ENCODE measurements at places on chromosomes 5 and 9.
A peak's percentile ranks its signal among the peaks of the same experiment; 100 is the strongest.

GRCh38 chr9:36276781-36277181, 18.5 kb upstream of the GNE start:
- DNase-seq, result peak; percentile 14

DNA sequence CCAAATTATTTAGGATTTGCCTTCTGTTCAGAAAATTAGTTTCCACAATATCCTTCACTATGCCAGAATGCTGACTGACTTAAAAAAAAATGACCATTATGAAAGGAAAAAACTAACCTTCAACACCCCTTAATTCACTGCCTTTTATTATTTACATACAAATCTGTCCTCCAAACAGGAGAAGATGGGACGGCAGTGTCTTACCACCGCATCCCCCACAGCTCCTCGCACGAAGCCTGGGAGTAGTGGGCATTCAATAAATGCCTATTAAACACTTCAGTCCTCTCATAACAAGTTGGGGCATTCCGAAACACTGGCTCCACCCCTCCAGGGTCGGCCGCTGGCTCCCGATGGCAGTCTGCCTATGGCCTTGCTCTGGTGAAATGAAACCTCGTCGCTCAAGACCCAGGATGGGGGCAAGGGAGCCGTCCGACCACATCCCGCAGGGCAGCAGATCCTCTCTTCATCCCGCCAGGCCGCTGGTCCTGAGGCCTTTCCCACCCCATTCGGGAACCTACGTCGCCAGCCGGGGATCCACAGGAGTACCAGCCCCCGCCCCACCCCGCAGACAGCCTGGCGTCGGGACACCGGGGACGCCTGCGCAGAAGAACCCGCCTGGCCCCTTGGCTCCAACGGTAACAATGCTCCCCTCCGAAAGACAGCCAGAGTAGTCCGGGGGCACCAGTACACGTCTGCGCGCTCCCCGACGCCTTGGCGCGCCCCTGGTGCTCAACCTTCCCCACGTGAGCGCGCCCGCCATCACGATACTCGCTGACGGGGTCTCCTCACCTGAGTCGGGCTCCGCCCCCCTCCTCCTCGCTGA, 613 bp downstream of the ZBTB5 start:
- no peak for DNase-seq

DNA sequence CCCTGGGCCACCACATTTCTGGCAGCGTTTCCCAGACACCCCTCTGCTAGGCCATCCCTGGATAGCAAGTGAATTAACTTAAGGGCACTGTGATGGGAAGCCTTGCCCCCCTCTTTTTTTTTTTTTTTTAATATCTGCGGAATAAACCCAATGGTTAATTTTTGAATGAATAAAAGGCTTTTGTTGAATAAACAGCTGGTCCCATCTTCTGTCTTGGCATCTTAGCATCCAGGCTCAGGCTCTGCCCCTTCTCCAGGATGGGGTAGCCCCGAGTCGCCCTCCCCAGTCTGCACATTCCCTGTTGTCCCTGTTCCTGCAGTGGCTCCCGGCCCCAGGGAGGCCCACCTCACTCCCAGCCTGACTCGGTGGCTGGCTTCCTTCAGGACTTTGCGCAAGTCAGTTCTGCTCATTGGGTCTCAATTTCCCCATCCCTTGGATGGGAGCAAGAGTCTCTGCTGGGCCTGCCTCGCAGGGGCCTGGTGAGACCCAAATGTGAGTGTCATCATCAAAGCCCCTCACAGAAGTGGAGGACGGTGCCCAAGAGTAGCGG, 29.0 kb upstream of the HMCN2 start:
- no peak for DNase-seq

GRCh38 chr9:71620746-71621145, 147.6 kb downstream of the CEMIP2 start:
- no peak for DNase-seq

GRCh38 chr9:34505370-34506120, 17.2 kb downstream of the ENHO start:
- DNase-seq, result no peak

GRCh38 chr5:6733411-6734242, 20.4 kb downstream of the TENT4A start:
- DNase-seq, result no peak

- DNase-seq, result no peak
These were observed 58.0 kb downstream of the PTPN3 start for GRCh38 chr9:109440117-109440515.

- DNase-seq, result no peak
These were observed 27.1 kb upstream of the IFNA14 start for GRCh38 chr9:21266733-21267484.

GRCh38 chr5:93589829-93590215, 6.8 kb downstream of the NR2F1 start:
- DNase-seq, result no peak

DNA sequence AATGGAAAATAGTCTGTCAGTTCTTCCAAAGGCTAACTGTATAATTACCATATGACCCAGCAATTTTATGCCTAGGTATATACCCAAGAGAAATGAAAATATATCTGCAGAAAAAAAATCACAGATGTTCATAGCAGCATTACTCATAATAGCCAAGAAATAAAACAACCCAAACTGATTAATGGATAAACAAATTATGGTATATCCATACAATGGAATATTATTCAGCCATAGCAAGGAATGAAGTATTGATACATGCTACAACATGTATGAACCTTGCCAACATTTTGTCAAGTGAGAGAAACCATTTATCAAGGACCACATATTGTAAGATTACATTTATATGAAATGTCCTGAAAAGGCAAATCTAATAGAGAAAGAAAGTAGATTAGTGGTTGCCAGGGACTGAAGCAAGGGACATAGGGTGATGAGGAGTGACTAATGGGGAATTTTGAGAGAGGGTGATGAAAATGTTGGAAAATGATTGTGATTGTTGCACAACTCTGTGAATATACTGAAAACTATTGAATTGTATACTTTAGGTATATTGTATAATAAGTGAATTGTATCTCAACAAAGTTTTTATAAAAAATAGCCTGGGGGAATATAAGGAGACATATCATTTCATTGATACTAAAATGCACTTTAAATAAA, 114.4 kb downstream of the PBX3 start:
- no peak for DNase-seq

- DNase-seq, result peak; percentile 38
These were observed 32.7 kb upstream of the TXNDC8 start for GRCh38 chr9:110370315-110370714.

DNA sequence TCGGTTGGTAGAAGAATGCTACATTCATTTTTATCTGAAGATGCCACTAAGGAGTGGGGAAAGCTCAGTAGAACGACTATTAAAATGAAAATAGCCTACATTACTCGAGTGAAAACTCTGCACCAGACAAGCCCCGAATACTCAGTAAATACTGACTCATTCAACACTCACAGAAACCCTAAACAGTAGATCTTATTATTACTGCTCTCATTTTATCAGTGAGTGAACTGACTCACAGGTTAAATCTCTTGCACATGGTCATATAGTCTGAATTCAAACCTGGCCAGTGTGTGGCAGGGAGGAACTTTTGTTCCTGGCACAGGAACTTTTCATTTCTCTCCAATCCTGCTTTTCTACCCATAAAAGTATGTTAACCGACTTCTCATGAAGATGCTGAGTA, 9.6 kb upstream of the PAPPA start:
- DNase-seq, result no peak

- no peak for DNase-seq
These were observed 493.1 kb downstream of the ZNF608 start for GRCh38 chr5:124253203-124253810.

- DNase-seq, result no peak
These were observed 6.5 kb upstream of the RAPGEF6 start for GRCh38 chr5:131641494-131641893.

DNA sequence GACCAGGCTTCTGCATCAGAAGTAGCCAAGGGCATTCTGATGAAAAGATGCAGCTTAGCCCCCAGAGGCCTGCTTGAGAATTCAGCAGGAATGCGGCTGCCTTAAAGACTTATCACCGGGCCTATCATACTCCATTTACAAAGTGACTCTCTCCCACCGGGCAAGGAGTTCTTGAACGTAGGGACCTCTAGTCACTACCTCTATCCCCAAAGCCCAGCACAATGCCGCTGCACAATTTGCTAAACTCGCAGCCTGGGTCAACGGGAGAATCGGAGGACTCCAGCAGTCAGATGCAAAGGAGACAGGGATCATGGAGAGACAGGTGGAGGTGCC, 661 bp downstream of the PDCL start:
- DNase-seq, result peak; percentile 17

GRCh38 chr5:73917433-73917832, 291.4 kb downstream of the ARHGEF28 start:
- no peak for DNase-seq

Data from K562 (cell line).